D721Med (cell line): ENCODE measurements at places on chromosomes 1 and 21.

GRCh38 chr21:15415541-15416261 lies 314.1 kb upstream of the USP25 start:
- no peak for DNase-seq

DNA sequence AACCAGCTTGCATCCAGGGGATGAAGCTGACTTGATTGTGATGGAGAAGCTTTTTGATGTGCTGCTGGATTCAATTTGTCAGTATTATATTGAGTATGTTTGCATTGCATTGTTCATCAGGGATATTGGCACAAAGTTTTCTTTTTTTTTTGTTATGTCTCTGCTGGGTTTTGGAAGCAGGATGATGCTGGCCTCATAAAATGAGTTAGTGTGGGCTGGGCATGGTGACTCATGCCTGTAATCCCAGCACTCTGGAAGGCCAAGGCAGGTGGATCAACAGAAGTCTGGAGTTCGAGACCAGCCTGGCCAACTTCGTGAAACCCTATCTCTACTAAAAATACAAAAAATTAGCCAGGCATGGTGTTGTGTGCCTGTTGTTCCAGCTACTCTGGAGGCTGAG lies 8.6 kb downstream of the OR2L3 start:
- no peak for DNase-seq

DNA sequence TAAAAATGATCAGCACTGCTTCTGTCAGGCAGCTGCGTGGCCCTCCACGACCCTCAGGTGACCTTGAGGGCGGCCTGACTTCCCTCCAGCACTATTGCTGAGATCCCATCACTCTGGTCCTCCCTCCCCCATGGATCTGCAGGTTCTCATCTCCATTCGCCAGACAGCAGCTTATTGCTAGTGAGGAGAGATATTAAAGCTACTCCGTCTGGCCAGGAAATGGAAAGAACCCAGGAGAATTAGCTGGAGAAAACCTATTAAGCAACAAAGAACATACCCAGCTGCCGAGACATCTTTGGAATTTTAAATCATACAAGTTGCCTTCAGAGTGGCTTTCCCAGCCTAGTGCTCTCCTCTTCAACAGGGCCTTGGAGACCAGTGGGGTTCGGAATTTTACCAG lies 25.7 kb upstream of the KCNN3 start:
- DNase-seq = no peak

DNA sequence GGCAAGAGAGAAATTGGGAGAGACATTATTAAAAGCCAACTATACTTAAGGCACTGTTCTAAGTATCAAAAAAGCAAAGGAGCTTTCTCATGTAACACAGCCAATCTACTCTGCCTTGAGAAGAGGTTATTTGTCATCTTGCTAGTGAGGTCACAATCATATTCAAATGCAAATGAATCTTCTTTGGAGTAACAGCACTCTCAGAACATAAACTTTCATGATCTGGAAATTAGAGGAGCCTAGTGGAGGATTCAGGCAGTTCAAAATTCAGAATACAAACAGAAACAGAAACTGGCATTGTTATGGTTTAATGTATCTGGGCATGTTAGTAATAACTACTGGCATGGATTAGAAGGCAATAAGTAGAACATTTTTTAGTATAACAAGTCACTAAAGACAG lies 57.4 kb downstream of the ARID4B start:
- DNase-seq = no peak

DNA sequence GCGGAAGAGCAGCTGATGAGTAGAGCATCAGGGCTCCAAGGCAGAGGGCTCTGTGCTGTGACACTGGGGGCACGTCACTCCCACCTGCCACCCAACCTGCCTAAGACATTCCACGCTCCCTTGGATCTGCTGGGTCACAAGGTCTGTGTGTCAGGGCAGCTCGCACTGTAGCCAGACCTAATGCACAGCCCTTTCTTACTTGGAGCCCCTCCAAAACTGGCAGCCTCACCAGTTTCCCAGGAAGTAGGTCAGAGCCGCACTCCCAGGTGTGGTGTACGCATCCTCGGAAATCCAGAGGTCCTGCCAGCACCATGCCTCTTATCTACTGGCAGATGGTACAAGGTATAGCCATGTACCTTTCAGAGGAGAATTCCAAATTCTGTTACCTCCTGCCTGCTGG lies 22.3 kb downstream of the DMRTB1 start:
- DNase-seq = no peak

DNA sequence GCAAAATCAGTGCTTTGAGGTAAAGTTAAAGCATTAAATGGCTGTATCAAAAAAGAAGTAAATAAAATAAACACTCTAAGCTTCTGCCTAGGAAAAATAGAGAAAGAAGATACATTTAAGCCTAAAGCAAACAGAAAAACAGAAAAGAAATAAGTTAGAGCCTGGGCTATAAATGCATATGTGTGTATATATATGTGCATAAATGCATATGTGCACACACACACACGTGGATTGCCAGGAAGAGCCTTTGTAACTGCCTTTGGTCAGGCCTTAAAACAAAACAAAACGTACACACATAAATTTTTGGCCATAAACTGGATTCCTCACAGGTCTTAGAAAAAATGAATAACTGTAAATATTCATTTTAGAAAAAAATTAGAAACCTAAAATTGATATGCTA lies 925.8 kb downstream of the MRPL39 start:
- DNase-seq = no peak

GRCh38 chr1:225653463-225654276 lies 747 bp upstream of the ENAH start:
- no peak for DNase-seq

DNA sequence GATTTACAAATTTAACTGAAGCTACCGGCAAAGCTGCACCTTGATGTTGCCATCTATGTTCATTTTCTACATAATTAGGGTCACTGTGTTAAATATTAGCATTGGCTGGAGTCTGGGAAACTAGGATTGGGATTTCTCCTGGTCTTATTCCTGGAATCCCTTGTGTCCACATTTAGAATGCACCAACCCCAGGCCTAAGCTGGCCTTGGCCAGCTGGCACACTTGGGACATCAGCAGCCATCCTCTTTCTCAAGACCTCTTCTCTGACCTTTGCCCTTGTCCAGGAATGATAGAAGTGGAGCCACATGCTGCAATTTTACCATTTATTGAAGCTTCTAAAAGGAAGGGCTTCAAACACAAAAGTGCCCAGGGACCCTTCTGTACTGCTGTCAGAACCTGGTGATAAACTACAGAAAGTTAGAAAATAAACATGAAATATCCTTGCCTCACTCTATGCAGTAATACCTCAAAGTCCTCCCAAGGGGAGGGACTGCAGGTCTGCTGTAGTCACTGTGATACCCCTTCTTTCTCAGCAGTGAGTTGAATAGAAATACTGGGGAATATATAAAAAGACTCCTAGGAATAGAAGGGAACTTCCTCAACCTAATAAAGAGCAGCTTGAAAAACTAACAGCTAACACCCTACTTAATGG lies 13.7 kb upstream of the PIGC start:
- no peak for DNase-seq

GRCh38 chr1:94332952-94333351 lies 85.2 kb upstream of the ABCD3 start:
- DNase-seq = no peak
